ENCODE measurements at places on chromosomes 16 and 17.

GRCh38 chr17:30296499-30297080 is 4.8 kb upstream of the BLMH start:
- DNase-seq: no peak

- DNase-seq: no peak
Observed at GRCh38 chr17:71503710-71504465, 616.9 kb upstream of the SOX9 start.

- no peak for DNase-seq
Observed at GRCh38 chr16:56637814-56638750, at the start of gene MT1A. Gene MT1A (plus strand): TSS chr16:56638666. CDS start chr16:56638739, 73 bp downstream.

DNA sequence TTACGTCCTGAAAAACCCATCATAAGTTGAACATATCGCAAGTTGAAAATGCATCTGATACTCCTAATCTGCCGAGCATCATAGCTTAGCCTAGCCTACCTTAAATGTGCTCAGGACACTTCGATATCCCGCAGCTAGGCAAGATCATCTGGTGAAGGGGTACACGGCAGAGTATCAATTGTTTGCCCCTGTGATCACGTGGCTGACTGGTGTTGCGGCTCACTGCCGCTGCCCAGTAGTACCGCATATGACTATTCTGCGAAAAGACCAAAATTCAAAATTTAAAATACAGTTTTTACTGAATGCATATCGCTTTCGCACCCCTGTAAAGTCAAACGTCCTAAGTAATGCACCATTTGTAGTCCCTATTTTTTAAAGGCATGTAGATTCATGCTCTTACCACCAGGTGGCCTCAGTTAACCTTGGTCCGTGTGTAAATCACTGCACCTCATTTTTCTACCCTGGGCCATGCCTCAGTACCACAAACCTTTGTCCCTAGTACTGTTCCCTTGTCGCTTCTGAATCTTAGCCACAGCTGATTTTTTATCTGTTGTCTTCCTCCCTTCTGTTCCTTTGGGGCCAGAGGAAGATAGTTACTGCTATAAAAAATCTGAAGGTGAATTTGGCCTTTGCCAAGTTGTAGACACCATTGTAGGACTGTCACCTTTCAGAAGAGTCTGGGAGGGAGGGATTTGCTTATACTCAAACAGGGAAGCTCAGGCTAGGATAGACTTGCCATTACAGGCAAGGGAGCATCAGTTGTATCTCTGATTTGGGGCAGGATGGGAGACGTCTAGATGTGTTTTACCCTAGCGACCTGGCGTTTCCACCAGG is 34.4 kb downstream of the WWP2 start:
- DNase-seq: peak; percentile 13

GRCh38 chr16:2787406-2787805 is at the start of gene PRSS33:
Gene PRSS33 (minus strand): TSS chr16:2787560. CDS start chr16:2786547, 1,013 bp downstream.
- DNase-seq: no peak

- no peak for DNase-seq
Observed at GRCh38 chr17:56108811-56109284, 44.4 kb upstream of the ANKFN1 start.

DNA sequence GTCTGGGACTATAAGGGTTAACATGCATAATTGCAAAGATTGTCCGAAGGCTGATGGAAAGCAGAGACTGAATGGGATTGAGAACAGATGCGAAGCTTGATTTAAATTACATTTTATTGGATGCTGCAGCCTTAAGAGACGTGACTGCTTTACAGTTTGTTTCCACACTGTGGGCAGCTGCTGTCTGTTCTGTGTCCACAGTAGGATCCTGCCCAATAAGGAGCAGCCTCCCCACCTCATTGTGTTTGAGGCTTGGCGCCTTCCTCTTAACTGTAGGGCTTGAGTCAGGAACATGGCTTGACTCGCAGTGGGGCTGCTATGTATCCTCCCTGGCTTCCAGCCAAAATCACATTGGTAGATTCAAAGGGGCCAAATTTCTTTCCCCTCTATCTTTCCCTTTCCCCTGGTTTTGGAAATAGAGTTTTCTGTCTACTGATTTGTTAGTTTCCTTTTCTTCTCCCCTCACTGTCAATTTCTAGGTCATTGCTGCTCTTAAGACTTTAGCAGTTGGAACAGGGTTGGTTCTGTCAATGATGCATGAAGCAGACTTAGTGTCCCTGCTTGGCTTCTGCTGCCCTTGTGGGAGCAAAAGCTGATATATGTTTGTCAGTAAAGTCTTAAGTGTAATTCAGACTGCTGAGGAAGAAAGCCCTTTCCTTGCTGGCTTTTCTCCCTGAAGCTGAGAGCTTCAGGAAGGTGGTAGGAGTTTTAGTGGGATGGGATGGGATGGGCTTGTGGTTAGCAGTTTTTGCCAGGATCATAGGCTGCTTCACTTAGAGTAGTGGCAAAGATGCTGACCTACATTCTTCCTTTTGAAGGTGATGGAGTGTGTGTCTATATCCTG is 5.0 kb upstream of the RARA start:
- DNase-seq: no peak

DNA sequence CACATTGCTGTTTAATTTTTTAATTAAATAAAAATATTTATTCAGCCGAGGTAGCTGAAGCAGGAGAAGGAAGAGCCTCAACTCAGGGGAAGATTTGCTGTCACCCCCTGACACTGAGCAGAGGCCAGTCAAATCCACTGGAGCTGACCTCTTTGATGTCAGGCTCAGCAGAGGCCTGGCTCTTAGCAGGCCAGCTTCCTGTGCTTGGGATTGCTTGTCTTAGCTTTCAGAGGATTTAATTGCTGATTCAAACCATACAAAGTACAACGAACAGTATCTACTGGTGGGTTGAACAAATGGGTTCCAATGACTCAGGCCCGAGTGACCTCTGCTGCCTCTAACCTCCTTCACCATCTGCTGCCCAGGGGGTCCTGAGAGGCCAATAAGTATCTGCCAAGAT is 417.0 kb upstream of the HSBP1 start:
- DNase-seq: no peak

- DNase-seq: no peak
Observed at GRCh38 chr17:77167472-77168306, 26.9 kb downstream of the SEC14L1 start.

DNA sequence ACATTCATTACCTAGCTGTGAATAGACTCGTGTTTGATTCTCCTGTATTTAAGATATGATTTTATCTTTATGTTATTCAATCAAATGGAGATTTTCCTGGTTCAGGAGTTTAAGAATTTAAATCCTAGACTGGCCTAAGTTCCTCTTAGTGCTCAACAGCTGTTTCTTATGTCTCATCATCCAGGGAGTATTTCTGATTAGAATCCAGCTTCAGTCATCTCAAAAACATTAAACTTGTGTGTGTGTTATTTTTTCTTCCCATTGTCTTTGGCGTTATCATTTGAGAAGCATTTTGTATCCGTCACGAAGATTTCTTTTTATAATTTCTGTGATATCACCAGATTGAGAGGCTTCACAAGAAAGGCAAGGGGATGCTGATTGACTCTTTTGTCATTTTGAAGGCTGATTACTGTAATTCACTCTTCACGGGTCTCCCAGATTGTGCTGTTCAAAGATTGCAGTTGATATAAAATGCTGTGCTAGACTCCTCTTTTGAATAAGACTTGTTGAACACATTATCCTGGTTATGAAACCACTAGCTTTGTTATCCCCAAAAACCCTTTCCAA is 204.8 kb downstream of the CDH8 start:
- no peak for DNase-seq

GRCh38 chr17:49875685-49876084 is 27.8 kb upstream of the TAC4 start:
- DNase-seq: no peak

DNA sequence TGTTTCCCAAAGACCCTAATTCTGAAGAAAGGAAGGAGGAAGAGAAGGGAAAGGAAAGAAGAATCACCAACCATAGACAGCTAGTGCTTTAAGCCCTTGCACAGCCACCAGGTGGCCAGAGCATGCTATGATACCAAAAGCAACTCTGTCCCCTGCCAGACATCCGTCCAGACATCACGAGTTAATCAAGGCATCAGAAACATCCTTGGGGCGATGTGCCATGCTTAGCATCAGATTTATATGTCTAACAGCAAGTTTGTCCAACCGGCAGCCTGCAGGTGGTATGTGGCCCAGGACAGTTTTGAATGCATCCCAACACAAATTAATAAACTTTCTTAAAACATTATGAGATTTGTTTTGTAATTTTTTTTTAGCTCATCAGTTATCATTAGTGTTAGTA is 2.9 kb upstream of the CRYBA1 start:
- no peak for DNase-seq

- no peak for DNase-seq
Observed at GRCh38 chr17:76237859-76238313, 2.4 kb downstream of the RNF157 start.

DNA sequence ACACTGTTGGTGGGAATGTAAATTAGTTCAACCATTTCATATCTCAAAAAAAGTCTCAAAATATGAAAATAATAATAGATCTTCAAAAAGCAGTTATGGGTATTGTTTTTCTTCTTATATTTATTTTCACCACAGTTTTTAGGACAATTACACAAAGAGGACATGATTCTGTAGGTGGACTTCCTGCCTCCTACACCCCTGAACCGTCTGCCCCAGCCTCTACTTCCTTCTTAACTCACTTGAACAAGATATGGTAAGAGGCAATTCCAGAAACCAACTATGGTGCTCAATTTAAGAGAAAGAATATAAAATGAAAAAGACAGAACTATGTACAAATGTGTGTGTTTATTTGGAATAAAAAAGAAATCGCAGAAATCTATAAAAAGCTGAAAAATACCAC is 74.1 kb upstream of the MON1B start:
- no peak for DNase-seq

DNA sequence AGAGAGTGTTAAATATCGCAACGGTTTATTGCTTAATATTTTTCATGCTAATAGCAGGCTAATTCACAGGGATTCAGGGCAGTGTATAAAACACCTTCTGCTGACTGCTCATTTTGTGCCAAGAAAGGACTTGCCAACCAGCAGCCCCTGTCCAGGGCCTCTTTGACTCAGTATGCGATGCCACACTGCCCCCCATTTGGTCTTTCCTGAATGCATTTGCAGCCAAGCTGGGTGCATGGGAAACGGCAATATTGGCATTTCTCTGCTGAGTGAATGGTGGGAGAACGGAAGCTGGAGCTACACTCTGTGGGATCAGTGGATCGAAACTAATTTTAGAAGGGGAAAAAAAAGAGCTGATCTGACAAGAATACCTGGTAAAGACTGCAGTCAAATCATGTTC is 152.9 kb upstream of the C16orf82 start:
- DNase-seq: no peak

- DNase-seq: no peak
Observed at GRCh38 chr17:62657145-62657665, 29.7 kb downstream of the MRC2 start.

DNA sequence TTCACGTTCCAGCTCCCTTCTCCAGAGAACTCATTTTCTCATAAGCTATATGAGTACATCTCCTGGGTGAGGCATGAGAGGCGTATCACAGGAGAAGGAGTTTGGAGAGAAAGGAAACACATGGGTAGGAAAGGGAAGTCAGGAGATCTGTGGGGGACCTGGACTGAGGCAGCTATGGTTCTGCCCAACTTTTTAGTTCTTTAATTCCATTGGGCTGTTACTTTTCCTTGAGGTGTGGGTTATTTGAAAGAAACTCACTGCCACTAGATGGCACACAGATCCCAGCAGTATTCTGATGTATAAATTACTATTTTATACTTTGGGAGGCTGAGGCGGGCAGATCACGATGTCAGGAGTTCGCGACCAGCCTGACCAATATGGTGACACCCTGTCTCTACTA is 63.6 kb downstream of the NUP93 start:
- DNase-seq: no peak

GRCh38 chr16:26665166-26665939 is 401.4 kb upstream of the C16orf82 start:
- DNase-seq: peak; percentile 7

DNA sequence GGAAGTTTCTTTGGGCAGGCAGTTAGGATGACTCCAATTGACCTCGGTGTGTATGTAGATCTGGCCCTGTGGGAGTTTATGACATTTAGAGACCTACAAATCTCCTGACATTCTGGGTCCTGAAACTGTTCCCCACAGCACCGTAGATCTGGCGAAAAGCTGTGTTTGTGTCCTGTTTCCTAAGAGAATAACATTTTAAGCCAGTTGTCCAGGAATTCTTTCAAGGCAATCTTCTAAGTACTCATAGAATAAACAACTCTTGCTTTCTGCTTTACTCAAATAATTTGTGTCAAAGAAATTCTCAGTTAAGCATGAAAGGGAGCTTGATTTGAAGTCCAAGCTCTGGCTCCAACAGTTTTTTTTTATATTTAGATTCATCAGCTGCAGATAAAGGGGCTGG is 78.5 kb upstream of the ELAC2 start:
- no peak for DNase-seq

DNA sequence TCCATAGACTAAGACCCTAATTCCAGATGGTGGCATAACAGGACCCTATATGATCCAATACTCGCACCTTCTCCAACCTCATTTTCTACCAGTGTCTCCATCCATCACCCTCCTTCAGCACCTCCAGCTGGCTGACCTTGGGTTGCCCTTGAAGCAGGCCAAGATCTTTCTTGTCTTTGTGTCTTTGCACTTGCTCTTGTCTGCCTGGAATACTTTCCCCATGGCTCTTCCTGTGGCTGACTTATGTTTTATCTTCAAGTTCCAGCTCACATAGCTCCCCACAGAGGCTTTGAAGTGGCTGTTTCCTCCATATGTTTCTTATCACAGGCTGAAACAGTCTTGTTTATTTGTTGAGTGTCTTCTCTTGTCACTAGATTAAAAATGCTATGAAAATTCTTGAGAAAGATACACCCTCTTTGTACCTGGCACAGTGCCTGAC is 29.6 kb upstream of the MMD start:
- DNase-seq: no peak

DNA sequence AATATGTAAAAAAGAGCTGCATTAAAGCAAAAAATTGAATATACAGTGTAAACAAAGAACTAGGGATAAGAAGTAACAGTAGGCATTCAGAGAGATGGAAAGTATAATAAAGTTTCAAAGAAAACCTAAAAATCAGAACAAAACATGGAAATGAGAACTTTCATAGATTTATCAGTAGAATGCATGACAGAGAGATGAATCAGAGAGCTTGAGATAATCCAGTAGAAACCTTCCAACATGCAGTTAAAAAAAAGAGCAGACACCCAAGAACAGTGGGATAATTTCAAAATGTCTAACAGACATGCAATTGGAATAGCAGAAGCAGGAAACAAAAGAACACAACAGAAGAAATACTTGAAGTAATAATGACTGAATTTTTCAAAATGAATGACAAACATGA is 1384.2 kb downstream of the CDH11 start:
- no peak for DNase-seq

GRCh38 chr17:41167561-41167960 is 460 bp downstream of the KRTAP4-3 start:
- no peak for DNase-seq

GRCh38 chr16:48383009-48383876 is 2.0 kb downstream of the SIAH1 start:
- DNase-seq: no peak

- no peak for DNase-seq
Observed at GRCh38 chr17:8753976-8754440, 4.3 kb downstream of the SPDYE4 start.

GRCh38 chr16:83494459-83494858 is 313.3 kb upstream of the HSBP1 start:
- no peak for DNase-seq
